ENCODE measurements at places on chromosomes 5 and 9.
A peak's percentile ranks its signal among the peaks of the same experiment; 100 is the strongest.

- DNase-seq: no peak
These were observed 28.4 kb upstream of the SEC16A start for GRCh38 chr9:136511144-136511669.

GRCh38 chr9:35705836-35706430, 16.2 kb upstream of the TPM2 start:
- DNase-seq: no peak

DNA sequence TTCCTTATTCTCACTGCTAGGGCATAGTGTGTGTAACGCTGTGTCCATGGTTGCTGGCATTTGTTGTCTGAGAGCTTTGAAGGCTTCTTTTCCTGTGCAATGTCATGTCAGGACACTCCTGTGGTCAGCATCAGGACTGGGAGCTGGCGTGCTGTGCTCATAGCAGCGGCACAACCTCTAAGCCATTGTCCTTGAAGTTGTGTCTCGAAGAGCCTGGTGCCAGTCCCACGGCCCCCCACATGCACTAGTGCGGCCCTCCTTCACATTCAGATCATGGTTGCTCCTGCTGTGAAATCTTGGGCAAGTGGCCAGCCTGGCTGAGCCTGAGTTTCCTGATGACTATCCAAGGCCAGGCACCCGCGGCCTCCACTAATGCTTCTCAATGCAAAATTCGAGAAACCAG, 32.4 kb downstream of the PDZD2 start:
- peak; percentile 59 for DNase-seq

DNA sequence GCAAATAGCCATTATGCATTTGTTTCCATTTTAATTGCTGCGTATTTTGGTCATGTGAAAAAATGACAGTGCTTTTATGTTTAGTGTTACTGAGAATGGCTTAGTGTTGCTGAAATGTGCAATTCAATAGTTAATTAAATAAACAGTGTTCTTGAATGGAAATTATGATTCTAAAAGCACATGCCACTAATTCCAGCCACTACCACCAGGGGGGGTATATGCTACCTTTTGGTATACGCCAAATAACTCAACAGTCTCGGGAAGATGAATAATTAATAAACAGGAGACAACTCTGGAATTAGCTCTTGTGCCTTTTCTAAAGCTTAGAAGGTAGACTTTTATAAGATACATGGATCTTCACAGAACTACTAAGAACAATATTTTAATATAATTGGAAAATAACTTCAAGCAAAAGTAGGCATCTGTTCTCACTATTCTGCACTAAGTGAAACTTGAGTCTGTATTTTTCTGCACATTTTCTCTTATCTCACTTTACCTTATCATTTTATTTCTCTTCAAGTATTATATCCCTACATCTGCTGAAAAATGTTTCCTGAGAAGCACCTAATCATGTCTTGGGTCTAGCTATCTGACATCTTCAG, 83.5 kb upstream of the MINAR2 start:
- peak; percentile 77 for DNase-seq

GRCh38 chr5:153572411-153573145, 82.1 kb downstream of the GRIA1 start:
- DNase-seq: no peak

- DNase-seq: peak; percentile 50
These were observed 379 bp upstream of the TICAM2 start for GRCh38 chr5:115602591-115603125.

- DNase-seq: peak; percentile 48
These were observed 7.1 kb upstream of the FAF2 start for GRCh38 chr5:176440927-176441706.

GRCh38 chr9:74496819-74497747, at the start of gene RORB:
Gene RORB, plus strand, starts transcription at chr9:74497335. Its CDS starts 642 bp downstream, at chr9:74497977.
- peak; percentile 93 for DNase-seq

GRCh38 chr5:52685566-52685965, 102.2 kb upstream of the ITGA1 start:
- DNase-seq: no peak

DNA sequence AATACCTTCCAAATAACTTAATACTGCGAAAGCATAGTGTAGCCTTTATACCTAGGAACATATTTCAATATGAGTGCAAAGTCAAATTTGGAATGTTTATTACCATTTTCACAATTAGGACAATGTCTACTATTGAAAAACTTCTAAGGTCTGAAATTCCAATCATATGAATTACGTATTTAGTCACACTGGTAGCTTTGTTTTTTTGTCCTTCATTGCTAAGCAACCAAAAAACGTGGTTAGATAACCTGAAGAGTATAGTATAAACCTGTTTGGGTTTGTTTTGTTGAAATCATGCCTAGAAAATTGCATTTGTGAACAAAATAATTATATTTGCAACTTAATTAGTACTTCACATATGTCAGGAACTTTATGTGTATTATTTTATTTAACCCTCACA, 134.2 kb downstream of the FBXO4 start:
- DNase-seq: no peak

DNA sequence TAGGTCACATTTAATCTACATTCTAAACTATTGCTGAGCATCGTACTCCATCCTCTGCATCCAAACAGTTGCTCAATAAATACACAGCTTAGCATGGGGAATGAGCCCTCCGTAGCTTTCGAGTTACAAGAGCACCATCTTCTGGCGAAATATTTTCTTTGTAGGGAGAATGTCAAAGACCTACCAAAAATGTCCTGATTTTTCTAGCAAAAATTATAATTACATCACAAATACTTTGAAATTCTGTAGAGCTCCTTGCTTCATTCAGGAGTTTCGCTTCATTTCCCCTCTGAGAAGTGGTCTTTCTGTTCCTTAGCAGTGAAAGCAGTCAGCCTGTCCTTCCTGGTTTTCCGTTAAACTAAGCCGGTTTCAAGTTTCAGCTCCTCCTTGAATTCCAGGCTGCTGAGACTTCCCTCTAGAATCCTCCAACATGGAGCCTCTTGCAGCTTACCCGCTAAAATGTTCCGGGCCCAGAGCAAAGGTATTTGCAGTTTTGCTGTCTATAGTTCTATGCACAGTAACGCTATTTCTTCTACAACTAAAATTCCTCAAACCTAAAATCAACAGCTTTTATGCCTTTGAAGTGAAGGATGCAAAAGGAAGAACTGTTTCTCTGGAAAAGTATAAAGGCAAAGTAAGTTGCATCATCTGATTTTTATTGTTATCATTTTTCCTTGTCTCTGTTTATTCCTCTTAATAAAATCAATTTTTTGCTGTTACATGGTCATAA, at the start of gene GPX8:
GPX8 (plus strand) TSS at position 409 of the 730 bp plus-strand sequence; CDS start at position 431, 22 bp downstream.
- DNase-seq: peak; percentile 79

Measured in endodermal cell (in vitro differentiated cells).